ENCODE measurements at places on chromosomes 3 and 15. TPM values are rescaled to one million over a fixed set of nuclear protein-coding genes. Genes with fewer than 3 reads are reported as not detected.

GRCh38 chr3:78112291-78113010 is 1072.6 kb downstream of the ROBO2 start:
- H3K27me3 ChIP-seq: no peaks in the 10 kb centered on the region
- no peaks in the 10 kb centered on the region for H3K36me3 ChIP-seq
- no peaks in the 10 kb centered on the region for H3K4me1 ChIP-seq
- H3K27ac ChIP-seq: no peak overlapping the region

DNA sequence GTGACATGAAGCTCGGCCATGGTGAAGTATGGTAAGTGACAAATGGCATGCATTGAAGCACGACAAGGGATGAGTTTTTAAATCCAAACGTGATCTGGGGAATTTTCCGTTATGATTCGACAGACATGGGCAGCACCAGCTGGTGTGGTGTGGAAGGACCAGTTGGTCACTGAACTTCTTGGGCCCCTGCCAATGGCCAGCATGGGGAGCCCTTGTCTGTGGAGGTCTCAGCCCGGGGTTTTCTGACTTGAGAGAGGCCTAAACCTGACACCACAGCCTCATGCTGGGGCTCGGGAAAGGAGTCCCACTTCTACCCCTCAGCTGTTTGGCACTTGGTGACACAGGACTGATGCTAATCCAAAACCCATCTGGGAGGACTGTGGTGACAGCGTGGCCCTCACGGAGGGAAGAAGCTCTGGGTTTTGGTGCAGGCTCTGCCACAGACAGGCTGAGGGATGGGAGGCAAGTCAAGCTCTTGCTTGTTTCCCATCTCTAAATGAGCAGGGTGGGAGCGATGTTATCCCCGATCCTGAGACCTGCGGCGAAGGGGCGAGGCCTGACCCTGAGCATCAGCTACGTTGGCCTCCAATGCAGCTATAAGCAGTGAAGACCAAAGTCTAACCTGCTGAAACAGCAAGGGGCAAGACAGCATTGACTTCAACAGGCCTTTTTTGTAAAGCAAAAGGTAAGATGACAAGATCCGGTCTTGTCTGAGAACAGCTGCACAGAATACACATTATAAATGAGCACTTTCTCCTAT is 69.5 kb downstream of the ATP1B3 start:
- peaks cover 2% of the 10 kb centered on the region for H3K4me1 ChIP-seq
- H3K27ac ChIP-seq: no peak overlapping the region
- H3K27me3 ChIP-seq: no peaks in the 10 kb centered on the region
- no peak for DNase-seq
- H3K36me3 ChIP-seq: peaks cover 4% of the 10 kb centered on the region

The FEZF2 gene
- total RNA-seq: not detected

GRCh38 chr3:4730719-4731118 is 237.6 kb downstream of the ITPR1 start:
- DNase-seq: no peak
- no peak overlapping the region for H3K27ac ChIP-seq
- no peaks in the 10 kb centered on the region for H3K27me3 ChIP-seq

DNA sequence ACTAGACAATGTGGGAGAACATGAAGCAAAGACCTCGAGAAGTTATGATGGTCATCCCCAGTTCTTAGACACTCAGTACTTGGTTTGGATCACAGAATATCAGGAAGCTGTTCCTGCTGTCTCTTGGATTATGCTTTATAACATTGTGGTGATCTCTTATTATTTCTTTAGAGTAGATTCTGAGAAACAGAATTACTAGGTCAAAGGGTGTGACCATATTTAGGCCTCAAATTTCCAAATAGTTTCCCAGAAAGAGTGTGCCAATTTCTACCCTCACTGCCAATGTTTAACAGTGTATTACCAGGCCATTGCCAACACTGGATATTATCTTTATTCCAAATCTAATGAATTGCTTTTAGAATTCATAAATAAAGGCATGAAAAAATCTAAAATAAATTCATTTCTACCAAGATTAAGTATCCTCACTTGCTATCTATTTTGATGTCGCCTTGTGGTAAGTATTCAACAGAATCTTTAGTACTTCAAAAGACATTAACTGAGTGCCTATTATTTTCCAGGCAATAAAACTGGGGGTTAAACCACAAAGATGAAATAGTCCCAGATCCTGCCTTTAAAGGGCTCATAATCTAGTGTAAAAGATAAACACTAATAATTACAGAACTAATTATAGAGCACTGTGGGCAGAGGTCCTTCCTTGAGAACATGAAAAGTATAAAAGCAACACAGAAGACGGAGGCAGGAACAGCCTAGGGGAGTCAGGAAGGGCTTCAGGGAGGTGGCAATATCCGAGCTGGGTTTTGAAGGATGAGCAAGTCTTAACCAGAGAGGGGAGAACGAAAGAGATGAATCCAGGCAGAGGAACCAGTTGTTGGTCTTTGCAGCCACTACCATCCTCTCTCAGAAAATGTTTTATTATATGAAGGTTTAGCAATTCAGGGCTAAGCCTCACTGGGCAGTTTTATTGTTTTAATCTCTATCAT is 86.8 kb downstream of the IGF2BP2 start:
- no peak for DNase-seq
- H3K4me1 ChIP-seq: peaks cover 4% of the 10 kb centered on the region
- no peaks in the 10 kb centered on the region for H3K36me3 ChIP-seq
- no peak overlapping the region for H3K4me3 ChIP-seq

- H3K27me3 ChIP-seq: peaks cover 3% of the 10 kb centered on the region
- no peak for DNase-seq
- H3K4me3 ChIP-seq: no peak overlapping the region
- no peak overlapping the region for H3K27ac ChIP-seq
- H3K4me1 ChIP-seq: no peaks in the 10 kb centered on the region
- H3K36me3 ChIP-seq: no peaks in the 10 kb centered on the region
Measured at GRCh38 chr3:157830556-157831236, 275.5 kb downstream of the SHOX2 start.

Measured in activated B cell treated with CpG ODN at 0.5 μM for 24 hours (primary cell).